ENCODE measurements at places on chromosomes 4 and X. TPM values are rescaled to one million over a fixed set of nuclear protein-coding genes. Genes with fewer than 3 reads are reported as not detected.

Gene WDFY3
- total RNA-seq = 60.9 TPM

Gene FAT4
- 18.6 TPM for total RNA-seq

Gene FAM53A
- total RNA-seq = 1.00 TPM

Gene MAGED4
- total RNA-seq = 0.40 TPM

Gene TMEM35A
- total RNA-seq = 0.11 TPM

Gene TLR2
- 5.1 TPM for total RNA-seq

Gene MAOB
- total RNA-seq = 111 TPM

Gene SSX4
- total RNA-seq = not detected

Gene IL2RG
- 2.3 TPM for total RNA-seq

Gene TXK
- total RNA-seq = 1.2 TPM

Gene ADGRG2
- total RNA-seq = 0.35 TPM

Gene CCSER1
- 15.7 TPM for total RNA-seq

Gene PDE5A
- 20.0 TPM for total RNA-seq

Gene SMS
- total RNA-seq = 74.9 TPM

Gene GYPE
- total RNA-seq = 0.32 TPM

Gene MAGED4B
- 1.5 TPM for total RNA-seq

Gene SATL1
- total RNA-seq = 0.16 TPM

Gene NAA15
- total RNA-seq = 37.9 TPM

Gene ADAMTS3
- total RNA-seq = 0.75 TPM

Gene NPY2R
- not detected for total RNA-seq

Gene GALNTL6
- not detected for total RNA-seq

Gene ING2
- total RNA-seq = 6.2 TPM

Gene TSR2
- total RNA-seq = 37.6 TPM

Gene SPON2
- total RNA-seq = 19.8 TPM

Gene CT55
- not detected for total RNA-seq

Gene PASD1
- not detected for total RNA-seq

Gene TBX22
- not detected for total RNA-seq

Gene STPG2
- 0.19 TPM for total RNA-seq

Gene CT47B1
- total RNA-seq = not detected

Gene ADAM29
- not detected for total RNA-seq

Gene PLAC8
- total RNA-seq = 1.2 TPM
